Activated T-cell treated with anti-CD3 and anti-CD28 coated beads, Interleukin-2, amount 50 U/mL, for 72 hours (primary cell): ENCODE measurements at places on chromosomes 12 and 14. TPM values are rescaled to one million over a fixed set of nuclear protein-coding genes. Genes with fewer than 3 reads are reported as not detected.
A peak's percentile ranks its signal among the peaks of the same experiment; 100 is the strongest.

Gene PIK3C2G
- not detected for total RNA-seq

GRCh38 chr12:40105515-40106201 is at the start of gene SLC2A13:
Gene SLC2A13, minus strand, starts transcription at chr12:40106081. Its CDS starts 273 bp downstream, at chr12:40105808.
- peak within 1 kb of the TSS; percentile 84 for H3K4me3 ChIP-seq
- H3K36me3 ChIP-seq, result no peaks in the 10 kb centered on the region
- no peak within 1 kb of the TSS for H3K27ac ChIP-seq
- H3K27me3 ChIP-seq, result peaks cover 32% of the 10 kb centered on the region

DNA sequence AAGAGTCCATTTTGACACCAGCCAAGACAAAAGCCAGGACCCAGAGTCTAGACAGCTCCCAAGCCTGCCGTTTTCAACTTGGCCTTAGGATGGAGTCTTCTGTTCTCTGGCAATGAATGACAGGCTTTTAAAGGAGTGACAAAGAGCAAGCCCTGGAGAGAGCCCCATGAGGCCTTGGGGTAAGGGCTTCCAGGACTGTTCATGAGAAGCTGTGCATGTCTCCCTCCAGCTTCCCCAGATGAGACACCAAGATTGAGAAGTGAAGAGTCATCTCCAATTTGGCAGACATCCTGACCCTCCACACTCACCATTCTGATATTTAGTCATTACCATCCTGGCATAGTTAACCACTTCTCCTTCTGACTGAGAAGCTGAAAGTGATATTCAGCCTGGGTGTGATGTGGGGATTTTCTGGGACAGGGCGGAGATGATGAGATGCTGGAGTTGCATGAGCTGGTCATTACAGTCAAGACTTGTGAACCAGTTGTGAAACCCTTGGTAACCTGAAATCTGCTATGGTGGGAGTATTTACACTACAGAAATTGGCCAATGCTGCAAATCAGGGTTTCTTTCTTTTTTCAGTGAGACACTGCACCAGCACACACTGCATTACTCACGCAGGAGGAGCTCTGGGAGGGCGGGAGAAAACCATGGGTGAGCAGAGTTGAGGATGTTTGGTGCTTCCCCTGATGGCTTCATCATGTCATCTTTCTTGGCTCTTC is 77.8 kb downstream of the VCPKMT start:
- H3K4me1 ChIP-seq, result peaks cover 63% of the 10 kb centered on the region
- peaks cover 10% of the 10 kb centered on the region for H3K36me3 ChIP-seq
- peak; percentile 80 for DNase-seq
- peak overlapping the region; percentile 87 for H3K4me3 ChIP-seq
- no peaks in the 10 kb centered on the region for H3K27me3 ChIP-seq

Gene PRB3
- total RNA-seq, result not detected

GRCh38 chr12:54051026-54051842 is 2.4 kb upstream of the HOXC4 start:
- H3K4me1 ChIP-seq, result peaks cover 46% of the 10 kb centered on the region
- peaks cover 2% of the 10 kb centered on the region for H3K36me3 ChIP-seq
- peaks cover 96% of the 10 kb centered on the region for H3K27me3 ChIP-seq
- no peak overlapping the region for H3K27ac ChIP-seq

DNA sequence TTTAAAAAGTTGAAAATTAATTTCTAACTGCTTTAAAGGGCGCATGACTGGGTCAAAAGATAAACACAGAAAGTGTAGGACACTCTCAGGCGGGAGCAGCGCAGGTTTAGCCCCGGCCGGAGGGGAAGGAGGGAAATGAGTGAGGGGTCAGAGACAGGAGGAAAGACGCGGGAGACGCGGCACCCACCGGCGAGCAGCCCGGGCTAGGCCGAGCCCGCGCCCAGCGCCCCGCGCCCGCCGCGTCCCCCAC is 591 bp downstream of the GXYLT1 start:
- H3K4me1 ChIP-seq, result peaks cover 33% of the 10 kb centered on the region
- no peaks in the 10 kb centered on the region for H3K36me3 ChIP-seq
- no peak for DNase-seq
- H3K4me3 ChIP-seq, result peak overlapping the region; percentile 95

Gene KRT8
- 0.65 TPM for total RNA-seq

GRCh38 chr14:52259434-52259833 is 8.1 kb upstream of the PTGDR start:
- peaks cover 10% of the 10 kb centered on the region for H3K27me3 ChIP-seq
- no peak overlapping the region for H3K27ac ChIP-seq
- no peak overlapping the region for H3K4me3 ChIP-seq
- no peaks in the 10 kb centered on the region for H3K36me3 ChIP-seq

- no peak overlapping the region for H3K27ac ChIP-seq
- H3K4me3 ChIP-seq, result no peak overlapping the region
- peaks cover 18% of the 10 kb centered on the region for H3K4me1 ChIP-seq
- no peaks in the 10 kb centered on the region for H3K36me3 ChIP-seq
- peaks cover 30% of the 10 kb centered on the region for H3K27me3 ChIP-seq
Measured at GRCh38 chr12:52787324-52788191, 8.4 kb downstream of the KRT3 start.

Gene KRT79
- total RNA-seq, result 0.26 TPM

DNA sequence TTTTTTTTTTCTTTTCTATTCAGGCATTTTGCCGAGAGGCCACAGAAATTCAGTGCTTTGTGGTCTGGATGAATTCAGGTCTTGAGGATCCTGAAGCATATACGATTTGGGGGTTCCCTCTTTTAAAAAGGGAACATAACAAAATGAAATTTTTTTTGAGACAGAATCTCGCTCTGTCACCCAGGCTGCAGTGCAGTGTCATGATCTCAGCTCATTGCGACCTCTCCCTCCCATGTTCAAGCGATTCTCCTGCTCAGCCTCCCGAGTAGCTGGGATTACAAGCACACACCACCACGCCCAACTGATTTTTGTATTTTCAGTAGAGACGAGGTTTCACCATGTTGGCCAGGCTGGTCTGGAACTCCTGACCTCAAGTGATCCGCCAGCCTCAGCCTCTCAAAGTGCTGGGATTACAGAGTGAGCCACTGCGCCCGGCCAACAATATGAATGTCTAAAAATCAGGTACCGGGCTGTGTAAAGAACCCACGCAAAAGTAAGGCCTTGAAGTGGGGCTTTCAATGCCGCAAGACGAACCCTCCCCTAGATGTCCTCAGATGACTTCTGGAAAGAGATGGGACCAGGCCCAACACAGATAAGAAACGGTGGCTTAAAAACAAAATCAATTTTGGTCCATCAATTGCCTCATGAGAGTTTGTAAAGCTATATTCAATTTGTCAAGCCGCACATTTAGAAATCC is 30.0 kb downstream of the TESC start:
- no peak overlapping the region for H3K4me3 ChIP-seq
- H3K27me3 ChIP-seq, result no peaks in the 10 kb centered on the region
- H3K27ac ChIP-seq, result no peak overlapping the region
- H3K36me3 ChIP-seq, result no peaks in the 10 kb centered on the region
- H3K4me1 ChIP-seq, result peaks cover 6% of the 10 kb centered on the region

DNA sequence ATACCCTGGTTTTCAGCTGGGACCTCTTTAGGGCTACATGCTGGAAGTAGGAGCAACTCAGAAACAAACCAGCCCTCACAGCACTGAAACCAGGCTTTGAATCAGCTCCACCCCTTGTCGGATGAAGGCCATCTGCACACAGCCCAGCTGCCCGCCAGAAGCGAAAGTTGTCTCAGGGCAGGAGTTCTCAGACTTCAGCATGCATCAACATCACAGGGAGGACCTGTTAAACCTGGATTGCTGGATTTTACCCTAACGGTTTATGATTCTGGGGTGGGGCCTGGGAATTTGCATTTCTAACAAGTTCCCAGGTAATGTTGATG is 10.9 kb downstream of the SYNDIG1L start:
- no peak overlapping the region for H3K4me3 ChIP-seq
- H3K27me3 ChIP-seq, result peaks cover 16% of the 10 kb centered on the region
- H3K27ac ChIP-seq, result no peak overlapping the region
- no peaks in the 10 kb centered on the region for H3K36me3 ChIP-seq
- H3K4me1 ChIP-seq, result no peaks in the 10 kb centered on the region

Gene SERPINA9
- total RNA-seq, result not detected

DNA sequence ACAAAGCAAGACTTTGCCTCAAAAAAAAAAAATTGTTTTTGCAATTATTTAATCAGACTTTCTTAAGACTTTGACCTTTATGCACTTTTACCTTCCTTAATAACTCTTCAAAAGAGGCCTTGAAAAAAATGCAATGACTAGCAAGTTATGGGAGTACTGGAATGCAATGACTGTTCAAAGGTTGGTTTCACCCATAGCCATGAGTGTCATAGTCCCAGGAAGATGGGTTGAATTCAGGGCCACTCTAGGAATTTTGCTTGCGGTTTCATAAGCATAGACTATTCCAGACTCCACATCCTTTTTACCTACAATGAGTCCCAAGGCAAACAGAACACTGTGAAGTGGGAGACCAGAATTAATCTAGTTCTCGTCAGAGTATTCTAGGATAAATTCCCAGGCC is 29.4 kb upstream of the DENND5B start:
- no peak for DNase-seq
- no peaks in the 10 kb centered on the region for H3K27me3 ChIP-seq
- H3K4me1 ChIP-seq, result peaks cover 4% of the 10 kb centered on the region

DNA sequence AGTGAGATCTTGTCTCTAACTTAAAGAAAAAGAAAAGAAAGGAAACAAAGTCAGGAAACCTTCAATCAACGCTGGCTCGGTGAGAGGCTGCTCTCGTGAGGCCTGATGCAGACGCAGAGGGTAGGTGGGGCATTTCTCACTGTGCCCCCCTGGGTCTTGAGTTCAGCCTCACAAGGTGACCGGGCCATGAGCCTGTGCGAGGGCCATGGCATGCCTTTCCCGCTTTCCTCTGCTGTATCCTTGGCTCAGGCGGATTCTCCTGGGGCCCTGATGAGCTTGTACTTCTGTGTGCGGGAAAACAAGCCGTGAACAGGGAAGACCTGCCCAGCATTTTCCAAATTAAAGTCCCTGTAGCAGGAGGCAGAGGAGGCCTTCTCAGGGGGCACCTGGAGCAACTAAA is 20.2 kb downstream of the ADGRD1 start:
- DNase-seq, result no peak
- H3K36me3 ChIP-seq, result no peaks in the 10 kb centered on the region
- peaks cover 2% of the 10 kb centered on the region for H3K27me3 ChIP-seq
- no peak overlapping the region for H3K4me3 ChIP-seq
- H3K4me1 ChIP-seq, result no peaks in the 10 kb centered on the region

Gene SMCO2
- 0.72 TPM for total RNA-seq

DNA sequence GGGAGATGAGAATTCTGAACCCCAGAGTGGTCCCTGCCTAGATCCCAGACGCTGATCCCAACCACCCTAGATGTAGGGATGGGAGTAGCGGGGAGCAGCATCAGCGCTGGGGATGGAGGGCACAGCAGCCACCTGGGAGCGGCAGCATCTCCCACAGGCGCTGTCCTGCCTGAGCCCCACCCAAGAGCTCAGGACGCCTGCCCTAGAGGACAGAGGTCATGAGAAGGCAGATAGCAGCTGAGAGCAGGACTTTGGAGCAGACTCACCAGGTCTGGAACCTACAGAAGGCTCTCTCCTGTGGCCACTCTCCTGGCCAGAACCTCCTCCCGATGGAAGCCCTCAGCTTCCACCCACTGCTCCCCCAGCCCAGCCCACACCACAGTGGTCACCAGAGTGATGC is 7.2 kb downstream of the CCDC85C start:
- DNase-seq, result no peak
- H3K4me1 ChIP-seq, result peaks cover 25% of the 10 kb centered on the region
- H3K27me3 ChIP-seq, result no peaks in the 10 kb centered on the region
- H3K36me3 ChIP-seq, result no peaks in the 10 kb centered on the region
- H3K4me3 ChIP-seq, result no peak overlapping the region

DNA sequence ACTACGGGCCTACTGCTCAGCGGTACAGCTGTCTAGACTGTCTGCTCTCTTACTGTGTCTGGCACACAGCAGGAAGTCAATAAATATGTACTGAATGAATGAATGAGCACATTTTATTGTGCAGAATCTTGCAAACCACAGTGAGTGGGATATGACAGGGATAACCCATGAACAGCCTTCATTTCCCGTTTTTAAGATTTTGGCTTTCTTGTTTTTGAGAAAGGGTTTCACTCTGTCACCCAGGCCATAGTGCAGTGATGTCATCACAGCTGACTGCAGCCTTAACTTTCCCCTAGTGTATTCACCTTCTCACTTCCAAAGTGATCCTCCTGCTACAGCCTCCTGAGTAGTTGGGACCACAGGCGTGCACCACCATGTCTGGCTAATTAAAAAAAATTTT is 203.1 kb downstream of the AEBP2 start:
- no peak overlapping the region for H3K4me3 ChIP-seq
- H3K27me3 ChIP-seq, result no peaks in the 10 kb centered on the region
- no peak for DNase-seq
- H3K27ac ChIP-seq, result no peak overlapping the region
- no peaks in the 10 kb centered on the region for H3K4me1 ChIP-seq

- peaks cover 14% of the 10 kb centered on the region for H3K36me3 ChIP-seq
- H3K27me3 ChIP-seq, result no peaks in the 10 kb centered on the region
- peak overlapping the region; percentile 62 for H3K4me3 ChIP-seq
- peaks cover 35% of the 10 kb centered on the region for H3K4me1 ChIP-seq
Measured at GRCh38 chr12:50979369-50980052, 27.2 kb downstream of the HIGD1C start.

Gene DLGAP5
- 68.2 TPM for total RNA-seq

DNA sequence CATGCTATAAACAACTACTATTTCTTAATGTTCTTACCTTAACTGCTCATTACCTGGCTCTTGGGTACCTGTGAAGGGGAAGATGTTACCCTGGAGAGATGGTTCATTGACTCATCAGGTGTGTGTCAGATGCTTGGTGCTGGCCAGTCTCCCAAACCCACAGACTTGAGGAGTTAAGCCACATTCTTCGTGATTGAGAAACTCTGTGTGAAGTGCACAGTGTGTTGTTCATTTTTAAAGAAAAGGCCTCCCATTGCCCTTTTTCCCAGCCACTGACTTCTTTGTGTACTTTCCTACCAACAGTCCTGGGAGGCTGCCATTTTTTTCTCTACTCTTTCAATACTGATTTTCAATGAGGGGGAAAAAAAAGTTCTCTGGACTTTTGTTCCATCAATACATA is 3.2 kb downstream of the MGST1 start:
- H3K27ac ChIP-seq, result no peak overlapping the region
- H3K27me3 ChIP-seq, result no peaks in the 10 kb centered on the region
- no peak overlapping the region for H3K4me3 ChIP-seq
- DNase-seq, result no peak
- no peaks in the 10 kb centered on the region for H3K4me1 ChIP-seq
- no peaks in the 10 kb centered on the region for H3K36me3 ChIP-seq

Gene CAPRIN2
- 22.8 TPM for total RNA-seq

DNA sequence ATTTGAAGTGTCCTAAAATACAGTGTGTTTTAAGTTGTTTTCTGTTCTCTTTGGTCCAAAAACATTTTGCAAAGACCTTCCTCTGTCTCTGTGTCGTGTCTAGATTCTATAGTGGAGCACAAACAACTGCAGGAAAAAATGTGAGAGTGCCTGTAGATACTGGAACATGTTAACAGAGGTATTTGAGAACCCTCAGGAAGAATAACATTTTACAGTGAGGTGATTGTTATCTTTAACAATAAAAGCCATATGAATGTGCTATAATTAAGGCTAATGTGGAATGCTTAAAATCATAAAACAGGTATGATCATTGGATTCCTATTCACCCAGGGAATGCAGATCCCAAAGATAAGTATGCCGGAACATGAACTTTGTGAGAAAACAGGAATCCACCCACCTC is 98.0 kb downstream of the SAMD4A start:
- H3K4me1 ChIP-seq, result peaks cover 13% of the 10 kb centered on the region
- no peak for DNase-seq
- peaks cover 48% of the 10 kb centered on the region for H3K27me3 ChIP-seq
- no peak overlapping the region for H3K27ac ChIP-seq
- no peaks in the 10 kb centered on the region for H3K36me3 ChIP-seq

GRCh38 chr14:60753264-60754119 is 18.9 kb downstream of the MNAT1 start:
- peak overlapping the region; percentile 70 for H3K27ac ChIP-seq
- peak; percentile 73 for DNase-seq
- peak overlapping the region; percentile 53 for H3K4me3 ChIP-seq
- peaks cover 47% of the 10 kb centered on the region for H3K4me1 ChIP-seq
- no peaks in the 10 kb centered on the region for H3K36me3 ChIP-seq
- peaks cover 12% of the 10 kb centered on the region for H3K27me3 ChIP-seq
